ENCODE measurements at places on chromosomes 4 and X.

DNA sequence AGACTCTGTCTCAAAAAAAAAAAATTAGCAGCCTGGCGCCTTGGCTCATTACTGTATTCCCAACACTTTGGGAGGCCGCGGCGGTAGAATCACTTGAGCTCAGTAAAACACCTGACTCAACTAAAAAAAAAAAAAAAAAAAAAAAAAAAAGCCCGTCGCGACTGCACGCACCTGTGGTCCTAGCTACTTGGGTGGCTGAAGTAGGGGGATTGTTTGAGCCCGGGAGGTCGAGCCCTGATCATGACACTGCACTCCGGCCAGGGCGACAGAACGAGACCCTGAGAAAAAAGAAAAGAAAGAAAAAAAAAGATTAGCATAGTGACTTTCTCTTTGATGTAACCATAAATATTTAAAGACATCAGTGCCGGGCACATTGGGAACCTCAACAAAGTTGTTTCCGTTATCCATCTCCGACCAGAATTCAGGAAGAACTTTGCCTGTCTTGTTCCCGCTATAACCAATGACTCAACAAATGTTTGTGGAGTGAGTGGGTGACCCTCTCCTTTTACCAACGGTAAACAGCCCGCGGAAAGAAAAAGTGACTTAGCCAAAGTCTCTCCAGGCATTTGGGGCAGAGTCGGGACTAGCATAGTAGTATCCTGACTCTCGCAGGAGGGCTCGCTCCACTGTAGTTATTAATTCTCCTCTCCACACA lies 553 bp upstream of the MED28 start:
- peak; percentile 72 for DNase-seq

DNA sequence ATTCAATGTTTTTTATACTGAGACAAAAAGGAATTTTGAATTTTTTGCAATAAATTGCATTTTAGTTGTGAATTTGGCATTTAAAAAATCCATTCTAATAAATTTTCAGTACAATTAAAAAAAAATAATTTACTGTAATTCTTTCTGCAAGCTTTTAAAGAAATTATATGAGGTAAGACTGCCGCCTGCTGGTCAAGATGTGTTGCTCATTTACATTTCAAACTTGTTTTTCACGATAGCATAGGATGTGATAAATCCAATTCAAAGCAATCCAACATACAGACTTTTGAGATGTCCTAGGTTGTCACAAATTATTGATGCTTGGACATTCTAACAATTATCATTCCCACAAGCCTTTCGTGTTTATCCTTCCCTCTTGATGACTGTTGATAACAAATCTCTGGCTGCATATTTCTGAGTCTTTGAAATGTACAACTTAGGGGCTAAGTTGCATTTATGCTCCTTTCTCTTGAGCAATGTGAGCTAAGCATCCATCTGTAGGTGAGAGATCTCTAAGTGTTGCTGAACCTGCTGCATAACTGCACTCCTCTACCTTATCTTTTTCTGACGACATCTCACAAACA lies 21.7 kb upstream of the MFAP3L start:
- DNase-seq, result peak; percentile 80

DNA sequence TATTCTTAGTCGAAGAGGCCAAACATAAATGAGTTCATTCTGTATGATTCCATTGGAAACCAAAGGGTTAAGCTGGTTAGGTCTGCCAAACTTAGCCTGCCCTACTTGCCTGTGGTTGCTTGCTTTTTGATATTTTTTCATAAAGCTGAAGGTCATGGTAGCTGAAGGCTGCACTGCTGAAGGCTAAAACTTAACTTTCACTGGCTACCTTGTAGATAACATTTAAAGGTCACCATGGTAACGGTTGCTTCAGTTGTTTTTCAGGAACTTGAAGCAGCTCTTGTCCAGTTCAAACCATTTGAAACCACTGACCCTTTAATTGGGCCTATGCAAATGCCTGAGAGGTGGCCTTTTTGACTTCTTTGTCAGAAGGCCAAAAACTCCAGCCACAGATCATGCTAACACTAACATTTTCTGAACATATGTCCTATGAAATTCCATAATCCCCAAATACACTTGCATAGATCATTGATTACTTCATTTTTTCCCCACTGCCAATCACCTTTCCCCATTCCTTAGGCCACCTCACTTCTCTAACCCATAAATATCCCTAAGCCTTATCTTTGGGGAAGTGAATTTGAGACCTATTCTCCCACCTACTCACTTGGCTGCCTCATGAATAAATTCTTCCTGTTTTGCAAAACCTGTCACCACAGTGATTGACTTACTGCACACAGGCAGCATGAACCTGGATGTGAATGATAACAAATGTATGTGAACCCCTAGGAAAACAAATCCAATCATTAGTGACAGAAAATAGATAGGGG lies 10.7 kb upstream of the SMIM10L2A start:
- no peak for DNase-seq

DNA sequence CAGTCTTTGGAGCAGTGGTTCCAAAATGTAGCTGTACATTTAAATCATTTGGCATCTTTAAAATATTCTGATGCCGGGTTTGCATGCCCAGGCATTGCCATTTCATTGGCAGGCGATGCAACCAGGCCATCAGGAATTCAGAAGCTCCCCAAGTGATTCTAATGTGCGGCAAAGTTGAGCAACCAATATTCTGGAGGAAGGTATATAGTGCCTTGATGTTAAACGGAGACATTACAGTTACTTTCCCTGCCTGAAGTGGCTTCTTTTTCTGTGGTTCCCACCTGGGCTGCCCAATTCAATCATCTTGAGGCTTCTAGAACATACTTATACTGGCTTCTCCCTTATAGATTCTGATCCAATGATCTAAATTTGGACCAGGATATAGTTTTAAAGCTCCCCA lies 68.7 kb upstream of the PGM2 start:
- DNase-seq, result peak; percentile 20

DNA sequence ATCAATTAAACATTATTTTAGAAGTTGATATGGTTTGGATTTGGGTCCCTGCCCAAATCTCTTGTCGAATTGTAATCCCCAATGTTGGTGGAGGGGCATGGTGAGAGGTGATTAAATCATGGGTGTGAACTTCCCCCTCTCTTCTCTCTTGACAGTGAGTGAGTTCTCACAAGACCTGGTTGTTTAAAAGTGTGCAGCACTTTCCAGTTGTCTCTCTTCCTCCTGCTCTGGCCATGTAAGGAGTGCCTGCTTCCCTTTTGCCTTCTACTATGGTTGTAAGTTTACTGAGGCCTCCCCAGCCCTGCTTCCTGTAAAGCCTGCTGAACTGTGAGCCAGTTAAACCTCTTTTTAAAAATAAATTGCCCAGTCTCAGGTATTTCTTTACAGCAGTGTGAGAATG lies 141.4 kb downstream of the GALNTL6 start:
- peak; percentile 19 for DNase-seq

DNA sequence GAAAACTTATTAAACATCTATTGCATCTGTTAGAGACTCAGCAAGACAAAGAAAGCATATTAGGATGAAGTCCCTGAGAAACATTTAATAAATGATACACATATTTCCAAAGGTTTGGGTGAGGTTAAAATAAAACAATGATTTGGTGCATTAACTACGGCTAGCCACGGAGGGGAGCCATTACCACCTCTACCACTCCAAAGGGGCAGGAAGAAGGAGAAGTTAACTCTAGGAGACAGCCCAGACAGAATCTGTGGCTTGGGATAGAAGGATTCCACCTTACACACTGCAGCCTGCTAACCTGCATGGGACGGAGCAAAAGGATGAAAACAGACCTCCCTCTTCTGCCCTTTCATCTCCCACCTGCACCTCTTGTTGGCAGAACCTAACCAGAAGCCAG lies 189.1 kb upstream of the C1QTNF7 start:
- DNase-seq, result peak; percentile 66

- DNase-seq, result no peak
Measured at GRCh38 chr4:183885205-183885720, 19.8 kb upstream of the STOX2 start.

DNA sequence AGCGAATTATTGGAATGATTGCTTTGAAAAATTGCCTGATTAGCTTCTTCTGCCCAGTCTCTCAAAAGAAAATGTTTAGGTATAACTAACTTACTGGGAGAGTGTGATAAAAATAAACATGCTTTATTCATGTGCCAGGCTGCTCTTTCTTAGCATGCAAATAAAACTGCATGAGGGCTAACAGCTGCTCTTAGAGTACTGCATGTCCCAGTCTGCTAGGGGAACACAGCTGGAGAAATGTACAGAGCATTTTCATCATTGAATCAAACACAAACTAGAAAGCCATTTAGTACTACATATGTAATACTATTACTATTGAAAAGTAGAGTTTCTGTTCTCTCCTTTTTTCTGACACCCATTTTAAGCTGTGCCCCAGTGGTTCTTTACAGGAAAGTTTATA lies 726.0 kb downstream of the GRID2 start:
- no peak for DNase-seq

DNA sequence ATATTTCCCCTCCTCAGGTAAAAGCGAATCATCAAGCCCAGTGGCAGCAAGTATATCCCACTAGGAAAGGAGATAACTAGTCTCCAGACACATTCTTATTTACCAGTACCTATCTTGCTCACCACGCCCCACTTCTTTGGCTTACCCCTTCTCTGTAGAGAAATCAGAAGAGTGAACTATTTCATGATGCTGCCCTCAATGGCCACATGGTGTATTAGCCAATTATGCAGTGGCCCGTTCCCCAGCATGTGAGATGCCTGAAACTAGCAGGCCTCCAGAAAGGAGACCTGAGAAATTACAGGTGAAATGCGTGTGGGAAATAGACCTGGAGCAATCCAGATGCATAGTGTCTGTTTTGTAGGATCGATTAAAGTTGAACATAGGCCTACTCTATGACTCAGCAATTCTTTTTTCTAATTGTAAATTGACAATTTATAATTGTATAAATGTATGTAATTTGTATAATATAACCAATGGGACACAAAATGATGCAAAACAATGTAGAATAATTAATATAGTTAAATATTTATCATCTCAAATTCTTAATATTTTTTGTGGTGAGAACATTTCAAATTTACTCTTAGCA lies 87.3 kb downstream of the CXCL13 start:
- no peak for DNase-seq

DNA sequence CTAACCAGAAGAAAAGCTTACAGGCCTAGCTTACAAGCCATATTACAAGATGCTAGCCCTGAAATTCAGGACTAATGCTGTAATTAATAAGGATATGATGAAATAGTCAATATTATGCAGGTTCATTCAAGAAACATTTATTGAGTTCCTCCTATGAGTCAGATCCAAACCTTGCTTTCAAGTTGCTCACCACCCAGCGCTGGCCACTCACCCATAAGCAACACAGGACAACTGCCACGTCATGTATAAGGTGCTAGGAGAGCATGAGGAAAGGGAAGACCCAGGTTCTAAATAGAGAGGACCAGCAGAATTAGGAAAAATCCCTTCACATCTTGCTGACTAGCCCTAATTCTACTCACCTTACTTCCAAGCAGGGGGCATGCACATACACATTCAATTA lies 23.3 kb downstream of the MAML3 start:
- DNase-seq, result peak; percentile 55

GRCh38 chr4:71404049-71404448 lies 65.2 kb downstream of the SLC4A4 start:
- DNase-seq, result no peak

GRCh38 chr4:33104273-33104672 lies 2384.1 kb downstream of the PCDH7 start:
- DNase-seq, result no peak

- no peak for DNase-seq
Measured at GRCh38 chrX:18883961-18884765, 99.8 kb downstream of the PHKA2 start.

- DNase-seq, result peak; percentile 42
Measured at GRCh38 chr4:124322234-124323065, 390.1 kb downstream of the ANKRD50 start.

- DNase-seq, result no peak
Measured at GRCh38 chr4:148776941-148777340, 334.7 kb upstream of the NR3C2 start.

DNA sequence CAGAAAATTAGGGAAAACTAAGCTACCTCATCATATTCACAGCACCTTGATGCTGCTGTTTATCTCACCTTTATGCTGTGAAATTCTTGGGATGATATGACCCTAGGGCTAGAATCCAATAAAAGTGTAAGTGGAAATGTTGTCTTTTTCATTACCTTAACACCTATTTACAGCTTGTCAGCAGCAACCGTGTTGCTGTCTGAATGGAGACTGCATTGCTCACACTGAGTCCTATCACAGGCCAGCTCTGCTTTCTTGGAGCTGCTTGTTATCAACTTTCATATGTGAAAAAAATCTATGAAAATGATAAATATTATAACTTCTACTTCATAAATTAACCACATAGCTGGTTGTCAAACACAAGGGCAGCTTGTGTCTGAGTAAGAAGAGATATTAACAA lies 789.5 kb downstream of the TECRL start:
- DNase-seq, result no peak

- DNase-seq, result no peak
Measured at GRCh38 chrX:49187028-49187394, 838 bp upstream of the PRICKLE3 start.

DNA sequence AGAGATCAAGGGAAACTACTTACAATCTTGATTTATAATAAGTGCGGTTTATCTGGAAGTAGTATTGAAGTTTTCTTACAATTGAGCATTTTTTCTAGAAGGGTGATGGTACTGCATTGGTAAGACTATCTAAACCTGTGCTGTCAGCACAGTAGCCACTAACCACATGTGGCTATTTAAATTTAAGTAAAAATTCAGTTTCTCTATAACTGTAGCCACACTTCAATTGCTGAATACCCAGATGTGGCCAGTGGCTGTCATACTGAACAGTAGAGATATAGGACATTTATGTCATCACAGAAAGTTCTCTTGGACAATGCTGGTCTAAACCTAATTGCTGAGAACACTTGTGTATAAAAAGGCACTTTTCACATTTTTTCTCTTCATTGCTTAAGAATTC lies 222.7 kb downstream of the CBR4 start:
- DNase-seq, result no peak

- DNase-seq, result no peak
Measured at GRCh38 chrX:110293658-110294057, 24.2 kb downstream of the AMMECR1 start.

DNA sequence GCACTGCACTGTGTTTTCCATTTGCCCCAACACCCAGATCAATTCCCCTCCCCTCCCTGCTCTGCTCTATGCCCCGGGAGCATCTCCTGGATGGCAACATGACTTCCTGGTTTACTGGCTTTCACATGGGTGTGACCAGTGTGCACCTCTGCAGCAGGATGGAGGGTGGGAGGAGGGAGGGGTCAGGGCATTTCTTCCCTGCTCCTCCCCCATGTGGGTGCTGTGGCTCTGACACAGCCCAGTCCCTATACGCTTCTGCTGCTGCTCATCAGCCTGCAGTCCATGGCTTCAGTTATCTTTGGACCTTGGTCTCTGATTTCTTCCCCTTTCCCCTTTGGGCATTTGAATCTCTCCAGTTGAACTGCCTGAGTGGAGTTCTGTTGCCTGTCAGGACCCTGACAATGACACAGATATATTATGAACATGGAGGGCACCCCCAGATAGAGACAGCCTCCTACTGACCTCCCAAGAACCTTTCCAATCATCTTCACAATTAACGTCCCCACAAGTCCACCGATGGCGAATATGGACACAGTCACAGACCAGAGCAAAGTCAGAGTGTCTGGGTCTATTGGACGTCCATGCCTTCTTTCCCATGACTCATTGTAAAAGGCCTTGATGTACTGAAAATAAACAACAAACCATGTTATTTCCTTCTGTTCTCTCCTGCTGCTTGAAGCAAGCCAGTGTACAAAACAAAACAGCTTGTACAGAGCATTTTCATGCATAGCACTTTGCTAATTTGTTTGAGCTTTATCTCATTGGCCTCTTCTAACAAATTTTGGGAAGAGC lies 24.8 kb downstream of the SLC2A9 start:
- DNase-seq, result no peak

- DNase-seq, result no peak
Measured at GRCh38 chr4:1012034-1012739, 761 bp downstream of the FGFRL1 start.

Measured in suppressor macrophage treated with lipopolysaccharide for 4 hours (primary cell).